ENCODE measurements at places on chromosomes 3 and 15. TPM values are rescaled to one million over a fixed set of nuclear protein-coding genes. Genes with fewer than 3 reads are reported as not detected.

The TNFAIP8L3 gene
- total RNA-seq, result 3.0 TPM

The COPS2 gene
- 181 TPM for total RNA-seq

The C3orf62 gene
- 2.4 TPM for total RNA-seq

The TSEN2 gene
- 15.5 TPM for total RNA-seq

The GP5 gene
- total RNA-seq, result under 0.01 TPM

Data from articular chondrocyte of knee joint (primary cell).